ENCODE measurements at places on chromosomes 5 and 9. TPM values are rescaled to one million over a fixed set of nuclear protein-coding genes. Genes with fewer than 3 reads are reported as not detected.
A peak's percentile ranks its signal among the peaks of the same experiment; 100 is the strongest.

DNA sequence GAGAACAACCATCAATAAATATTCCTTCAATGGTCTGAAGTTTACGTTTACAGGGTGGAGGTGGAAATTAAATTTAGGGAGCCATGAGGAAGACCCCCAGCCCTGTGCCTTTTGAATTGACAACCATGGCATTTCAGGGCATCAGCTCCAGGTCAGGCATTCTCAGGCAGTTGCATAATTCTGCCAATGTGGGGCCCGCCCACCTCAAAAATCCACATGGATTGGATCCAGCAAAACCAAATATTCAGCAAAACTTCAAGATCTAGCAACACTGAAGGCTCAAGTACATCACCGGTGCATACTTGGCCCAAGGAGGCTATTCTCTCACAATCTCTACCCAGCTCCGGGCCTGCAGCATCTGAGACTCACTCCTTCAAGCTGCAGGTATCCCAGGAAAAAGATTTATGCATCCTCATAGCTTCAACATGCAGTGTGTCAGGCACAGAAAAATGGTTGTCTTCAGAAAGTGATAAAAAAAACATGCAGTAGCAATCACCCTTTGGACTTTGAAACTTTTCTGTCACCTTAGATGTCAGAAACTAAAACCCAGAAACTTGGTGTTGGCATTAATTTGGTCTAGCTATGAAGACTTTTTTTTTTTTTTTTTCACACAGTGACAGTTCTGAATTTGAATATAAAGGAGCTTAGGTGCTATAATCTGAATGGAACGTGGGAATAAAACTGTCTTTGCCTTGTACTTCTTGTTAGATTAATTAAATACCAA is 21.4 kb upstream of the ANXA2R start:
- DNase-seq, result no peak

- DNase-seq, result no peak
Measured at GRCh38 chr5:122753500-122753899, 21.4 kb upstream of the SNX2 start.

Gene PCDHB4
- polyA plus RNA-seq, result 5.8 TPM

- no peak for DNase-seq
Measured at GRCh38 chr9:107227774-107228173, 55.3 kb upstream of the RAD23B start.

- peak; percentile 88 for DNase-seq
Measured at GRCh38 chr9:93094658-93095204, 1.3 kb upstream of the CARD19 start.

DNA sequence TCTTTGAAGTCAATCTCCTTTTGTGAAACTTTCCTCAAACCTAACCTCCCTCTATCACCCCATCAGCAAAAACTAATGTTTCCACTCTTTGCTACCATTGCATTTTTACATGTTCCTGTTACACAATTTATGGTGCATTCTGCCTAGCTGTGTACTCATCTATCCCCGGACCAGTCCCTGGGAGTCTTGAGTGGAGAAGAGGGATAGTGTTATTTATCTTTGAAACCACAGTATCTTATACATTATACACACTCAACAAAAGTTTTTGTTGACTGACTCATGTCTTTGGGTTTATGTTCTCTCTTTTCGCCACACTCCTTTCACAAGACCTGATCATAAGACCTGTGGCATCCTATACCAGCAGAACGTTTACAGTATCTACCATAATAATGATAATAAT is 26.4 kb downstream of the TNFAIP8 start:
- DNase-seq, result no peak

Gene FOXD4L3
- polyA plus RNA-seq, result not detected

DNA sequence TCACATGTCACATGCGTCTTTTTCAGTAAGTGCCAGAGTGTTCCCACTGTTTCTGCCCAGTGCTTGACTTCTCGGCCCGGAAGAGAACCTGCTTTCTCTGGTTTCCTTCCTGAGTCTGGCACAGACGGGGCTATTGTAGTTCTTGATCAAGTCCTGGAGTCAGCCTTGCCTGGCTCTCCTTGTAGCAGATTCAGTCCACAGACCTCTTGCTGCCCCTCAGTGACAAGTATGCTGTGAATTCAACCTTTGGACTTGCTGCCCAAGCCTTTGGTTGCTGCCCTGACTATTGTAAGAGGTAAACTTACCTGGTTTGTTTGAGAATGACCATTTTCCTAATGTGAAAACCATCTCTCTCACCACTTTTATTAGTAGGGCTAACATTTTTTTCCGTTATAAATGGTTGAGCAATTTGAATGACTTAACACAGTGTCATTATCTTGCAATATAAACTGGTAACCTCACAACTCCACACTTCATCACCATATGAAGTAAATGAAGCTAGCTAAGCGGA is 24.7 kb downstream of the ZBTB34 start:
- no peak for DNase-seq

Gene NOXA1
- polyA plus RNA-seq, result 2.9 TPM

GRCh38 chr9:16039988-16040761 is 487.3 kb downstream of the CCDC171 start:
- DNase-seq, result no peak

GRCh38 chr9:81652058-81652687 is 37.2 kb downstream of the TLE1 start:
- DNase-seq, result no peak

Gene HK3
- polyA plus RNA-seq, result 7.9 TPM

Gene OR13C3
- not detected for polyA plus RNA-seq

GRCh38 chr5:169942181-169942580 is 38.1 kb downstream of the INSYN2B start:
- no peak for DNase-seq

DNA sequence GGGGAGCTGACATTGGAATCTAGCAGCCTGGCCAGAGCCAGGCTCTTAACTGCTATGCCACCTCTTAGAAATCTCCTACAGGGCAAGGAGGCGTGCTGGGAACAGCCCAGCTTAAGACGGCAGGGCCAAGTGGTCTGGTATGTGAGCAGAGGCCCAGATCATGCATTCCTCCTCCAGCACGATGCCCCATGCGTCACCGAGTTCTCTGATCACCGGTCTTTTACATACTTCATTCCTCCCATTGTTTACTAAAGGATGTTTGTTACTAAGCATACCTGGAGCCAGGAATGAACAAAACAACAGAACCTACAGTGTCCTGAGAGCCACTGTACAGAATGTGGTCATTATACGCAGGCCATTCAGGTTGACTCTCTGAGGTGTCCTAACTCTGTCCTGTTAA is 73.8 kb downstream of the TRIO start:
- no peak for DNase-seq

- DNase-seq, result no peak
Measured at GRCh38 chr5:153974131-153974812, 64.4 kb downstream of the FAM114A2 start.

DNA sequence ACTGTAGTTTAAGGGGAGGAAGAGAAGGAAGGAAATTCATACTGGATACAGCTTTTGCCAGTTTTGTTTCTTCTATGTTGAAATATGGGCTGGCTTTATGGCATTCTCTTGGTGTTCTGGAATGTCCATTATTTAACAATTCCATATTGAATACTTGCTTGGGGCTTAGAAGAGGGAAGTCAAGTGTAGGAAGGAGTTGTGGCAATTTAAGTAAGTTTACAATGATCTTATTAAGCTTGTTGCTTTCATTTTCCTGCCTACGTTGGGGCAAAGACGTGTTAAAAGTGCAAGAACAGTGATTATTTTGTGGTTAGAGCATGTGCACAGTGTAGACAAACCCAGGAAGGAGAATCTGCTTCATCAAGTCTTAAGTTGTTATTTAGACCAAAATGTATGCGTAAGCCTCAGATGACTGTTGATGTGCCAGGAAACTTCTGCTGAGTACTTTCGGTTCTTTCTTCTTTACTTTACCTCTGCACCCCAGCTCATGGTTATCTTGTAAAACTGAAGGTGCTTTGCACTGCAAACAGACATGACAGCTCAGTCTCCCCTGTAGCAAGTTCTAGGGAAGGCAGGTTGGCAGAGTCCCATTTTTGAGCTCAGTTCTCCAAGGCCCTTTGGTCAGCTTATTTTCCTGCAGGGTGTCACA is 75.8 kb downstream of the F2RL2 start:
- DNase-seq, result no peak

GRCh38 chr5:43772458-43772763 is 169.4 kb downstream of the NNT start:
- no peak for DNase-seq

DNA sequence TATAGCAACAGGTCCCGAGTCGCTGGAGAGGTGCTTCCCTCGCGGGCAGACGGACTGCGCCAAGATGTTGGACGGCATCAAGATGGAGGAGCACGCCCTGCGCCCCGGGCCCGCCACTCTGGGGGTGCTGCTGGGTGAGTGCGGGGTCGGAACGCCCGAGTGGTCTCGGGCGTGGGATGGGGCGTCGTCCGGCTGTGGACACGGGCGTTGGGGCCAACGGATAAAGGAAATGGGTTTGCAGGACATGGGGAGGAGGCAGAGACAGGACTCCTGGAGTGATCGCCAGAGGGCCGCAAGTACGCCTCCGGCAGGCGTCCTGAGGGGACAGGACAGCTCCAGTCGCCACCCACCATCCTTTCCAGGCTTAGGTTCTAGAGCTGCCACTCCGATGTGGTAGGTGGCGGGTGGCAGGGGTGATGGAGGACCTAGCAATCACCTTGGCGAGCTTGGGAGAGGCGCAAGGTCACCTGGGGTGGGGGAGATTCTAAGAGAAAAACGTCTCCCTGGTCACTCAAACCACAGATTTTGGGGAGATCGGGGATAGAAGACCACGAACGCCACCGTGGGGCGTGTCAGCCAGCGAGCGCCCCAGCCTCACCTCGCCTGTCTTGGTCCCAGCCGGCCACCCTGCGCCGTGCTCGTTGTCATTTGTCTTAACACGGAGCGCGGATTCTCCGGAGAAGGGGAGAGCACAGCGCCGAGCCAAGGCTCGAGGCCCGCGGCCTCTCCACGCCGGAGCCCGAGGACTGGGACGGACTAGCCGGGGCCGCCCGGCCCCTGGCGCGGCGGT is 922 bp downstream of the LMX1B start:
- DNase-seq, result peak; percentile 72

DNA sequence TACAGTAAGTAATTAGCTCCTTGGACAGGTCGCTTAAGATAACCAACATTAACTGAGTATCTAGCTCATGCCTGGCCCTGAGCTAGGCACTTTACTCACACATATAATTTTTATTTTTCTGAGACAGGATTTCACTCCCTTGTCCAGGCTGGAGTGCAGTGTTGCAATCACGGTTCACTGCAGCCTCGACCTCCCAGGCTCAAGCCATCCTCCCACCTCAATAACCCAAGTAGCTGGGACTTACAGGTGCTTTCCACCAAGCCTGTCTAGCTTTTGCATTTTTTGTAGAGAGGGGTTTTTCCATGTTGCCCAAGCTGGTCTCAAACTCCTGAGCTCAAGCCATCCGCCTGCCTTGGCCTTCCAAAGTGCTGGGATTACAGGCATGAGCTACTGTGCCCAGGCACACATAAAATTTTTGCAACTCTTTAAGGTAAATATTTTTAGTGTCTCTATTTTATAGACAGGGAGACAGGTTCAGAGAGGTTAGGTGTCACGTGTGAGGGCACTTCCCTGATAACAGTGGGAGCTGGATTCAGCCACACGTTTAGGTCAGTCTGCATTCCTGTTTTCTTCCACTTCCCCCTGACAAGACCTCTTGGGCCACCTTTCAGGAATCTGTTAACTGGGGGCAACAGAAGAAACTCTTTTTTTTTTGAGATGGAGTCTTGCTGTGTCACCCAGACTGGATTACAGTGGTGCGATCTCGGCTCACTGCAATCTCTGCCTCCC is 18.2 kb downstream of the HBEGF start:
- DNase-seq, result no peak

Gene PDCD1LG2
- 3.8 TPM for polyA plus RNA-seq

DNA sequence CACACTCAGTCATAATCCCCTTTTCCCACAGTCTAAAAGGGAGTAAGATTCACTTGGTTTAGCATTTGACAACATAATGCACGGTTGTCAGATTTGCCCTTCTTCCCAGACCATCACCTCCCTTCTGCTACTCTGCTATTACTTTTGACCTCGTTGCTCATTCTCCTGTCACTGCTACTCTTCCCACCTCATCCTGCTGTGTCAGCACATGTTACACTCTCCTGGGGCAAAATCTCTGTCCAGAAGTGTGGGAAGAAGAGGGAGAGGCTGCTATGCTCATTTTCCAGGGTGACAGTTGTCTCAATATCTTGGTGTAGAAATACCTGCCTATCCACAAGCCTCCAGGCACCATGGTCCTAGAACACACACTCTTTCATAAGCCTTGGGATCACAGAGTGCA is 449.9 kb upstream of the PIK3R1 start:
- DNase-seq, result no peak

Gene FOXD4L5
- polyA plus RNA-seq, result not detected

- no peak for DNase-seq
Measured at GRCh38 chr9:129761293-129761900, 8.6 kb upstream of the PTGES start.

GRCh38 chr9:28293369-28294090 is 720.2 kb upstream of the C9orf72 start:
- no peak for DNase-seq

Measured in aorta (tissue), 5 donors.